GM13977 (cell line): ENCODE measurements at places on chromosomes 16 and 17.

GRCh38 chr17:13919818-13920217 is 149.5 kb upstream of the COX10 start:
- no peak for DNase-seq

DNA sequence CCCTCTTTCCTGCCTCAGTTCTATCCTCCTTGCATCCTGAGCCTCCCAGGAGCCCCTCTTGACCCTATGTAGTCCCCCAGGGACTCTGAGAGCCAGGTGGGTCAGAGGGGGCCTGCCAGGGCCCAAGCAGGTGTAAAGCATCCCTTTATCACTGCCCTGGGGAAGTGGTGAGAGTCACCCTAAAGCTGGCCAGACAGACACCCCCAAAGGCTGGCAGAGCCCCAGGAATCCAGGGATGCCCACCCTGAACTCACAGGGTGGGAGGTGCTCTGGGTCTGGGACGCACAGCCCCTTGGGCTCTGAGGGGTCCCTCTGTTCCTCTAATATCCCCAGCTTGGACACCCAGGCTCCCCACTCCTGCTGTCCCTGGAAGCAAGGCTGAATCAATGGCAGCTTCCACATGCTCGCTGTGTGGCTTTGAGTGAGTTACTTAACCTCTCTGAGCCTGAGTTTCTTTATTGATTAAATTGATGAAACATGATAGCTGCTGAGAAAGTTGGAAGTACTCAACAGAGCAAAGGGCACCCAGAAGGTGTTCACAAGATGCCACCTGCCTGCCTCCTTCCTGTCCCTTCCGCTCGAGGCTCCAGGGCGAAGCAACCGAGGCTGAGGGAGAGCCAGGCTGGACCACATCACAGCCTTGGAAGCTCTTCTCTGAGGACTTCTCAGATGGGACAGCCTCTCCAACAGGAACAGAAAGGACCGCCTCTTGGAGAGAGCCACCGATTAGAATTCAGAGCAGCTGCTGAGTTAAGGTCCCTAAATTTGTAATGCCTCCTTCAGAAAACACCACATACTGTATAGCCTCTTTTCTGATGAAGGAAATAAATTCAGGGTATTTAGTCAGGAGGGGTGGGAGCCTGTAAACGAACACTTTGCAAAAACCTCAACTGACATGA is 67.1 kb upstream of the DOC2B start:
- no peak for DNase-seq

GRCh38 chr16:57533431-57534336 is 2.7 kb downstream of the CCDC102A start:
- DNase-seq, result peak; percentile 8

- no peak for DNase-seq
These were observed 122.9 kb downstream of the METRNL start for GRCh38 chr17:83202002-83203000.

DNA sequence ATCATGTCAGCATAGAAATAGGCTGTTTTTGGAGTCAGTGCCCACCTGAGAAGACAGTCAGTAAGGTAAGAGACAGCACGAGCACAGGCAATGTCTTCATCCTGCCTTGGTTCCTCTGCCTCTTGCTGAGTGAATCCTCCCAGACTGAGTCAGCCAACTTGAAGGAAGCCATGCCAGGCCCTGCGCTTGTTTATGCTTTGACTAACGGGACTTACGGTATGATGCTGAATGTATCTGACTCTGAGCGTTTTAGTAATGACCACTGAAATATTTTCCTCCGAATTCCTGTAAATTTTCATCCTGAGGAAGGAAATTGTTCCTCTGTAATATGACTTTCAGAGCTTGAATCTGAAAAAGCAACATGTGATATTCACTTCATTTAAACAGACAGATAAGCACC is 18.0 kb downstream of the C17orf67 start:
- DNase-seq, result no peak
